ENCODE measurements at places on chromosomes 12 and 14. TPM values are rescaled to one million over a fixed set of nuclear protein-coding genes. Genes with fewer than 3 reads are reported as not detected.

- DNase-seq, result no peak
These were observed 1010.5 kb upstream of the NOVA1 start for GRCh38 chr14:27608377-27608776.

GRCh38 chr12:15782667-15783066, 6.5 kb downstream of the EPS8 start:
- no peak for DNase-seq

GRCh38 chr14:71290960-71291466, 383.8 kb downstream of the PCNX1 start:
- DNase-seq, result no peak

GRCh38 chr14:26415618-26416123, 182.2 kb downstream of the NOVA1 start:
- no peak for DNase-seq

DNA sequence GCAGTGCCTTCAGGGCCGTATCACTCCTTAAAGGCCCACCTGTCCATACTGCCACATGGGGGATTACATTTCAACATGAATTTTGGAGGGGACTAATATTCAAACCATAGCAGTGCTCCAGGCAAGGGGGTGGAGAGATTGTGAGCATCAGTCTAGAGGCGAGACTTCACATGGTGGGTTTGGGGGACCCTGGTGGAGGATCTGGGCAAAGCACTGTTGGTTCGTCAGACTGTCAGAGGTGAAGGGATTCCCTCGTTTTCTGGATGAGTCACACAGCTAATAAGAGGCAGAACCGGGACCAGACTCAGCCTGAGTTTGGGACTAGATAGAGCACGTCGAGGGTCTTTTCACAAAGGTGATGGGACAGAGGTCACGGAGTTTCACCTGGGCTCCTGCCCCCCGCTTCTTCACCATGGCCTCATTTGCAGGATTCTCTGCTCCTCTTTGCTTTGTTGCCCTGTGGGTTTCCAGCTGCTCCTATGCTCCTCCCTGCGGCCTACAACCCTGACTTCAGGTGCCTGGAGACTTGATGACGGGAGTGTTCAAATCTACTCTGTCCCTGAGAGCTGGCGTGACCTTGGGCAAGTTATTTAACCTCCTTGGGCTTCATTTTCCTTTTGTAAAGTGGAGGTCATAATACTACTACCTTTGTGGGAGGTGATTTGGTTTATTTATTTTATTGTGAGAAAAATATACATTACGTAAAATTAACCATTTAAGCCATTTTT, 41.5 kb downstream of the TEAD4 start:
- DNase-seq, result no peak

- DNase-seq, result no peak
These were observed 87.0 kb downstream of the ACTN1 start for GRCh38 chr14:68891851-68892660.

- no peak for DNase-seq
These were observed 776 bp upstream of the CHMP4A start for GRCh38 chr14:24213866-24214662.

The PRIM1 gene
- total RNA-seq, result 5.3 TPM

The PTGDR gene
- total RNA-seq, result 0.20 TPM
